Stimulated activated naive CD4-positive, alpha-beta T cell treated with Interleukin-2 at 50 U/mL for 16 hours (primary cell): ENCODE measurements at places on chromosomes 12 and 14.

DNA sequence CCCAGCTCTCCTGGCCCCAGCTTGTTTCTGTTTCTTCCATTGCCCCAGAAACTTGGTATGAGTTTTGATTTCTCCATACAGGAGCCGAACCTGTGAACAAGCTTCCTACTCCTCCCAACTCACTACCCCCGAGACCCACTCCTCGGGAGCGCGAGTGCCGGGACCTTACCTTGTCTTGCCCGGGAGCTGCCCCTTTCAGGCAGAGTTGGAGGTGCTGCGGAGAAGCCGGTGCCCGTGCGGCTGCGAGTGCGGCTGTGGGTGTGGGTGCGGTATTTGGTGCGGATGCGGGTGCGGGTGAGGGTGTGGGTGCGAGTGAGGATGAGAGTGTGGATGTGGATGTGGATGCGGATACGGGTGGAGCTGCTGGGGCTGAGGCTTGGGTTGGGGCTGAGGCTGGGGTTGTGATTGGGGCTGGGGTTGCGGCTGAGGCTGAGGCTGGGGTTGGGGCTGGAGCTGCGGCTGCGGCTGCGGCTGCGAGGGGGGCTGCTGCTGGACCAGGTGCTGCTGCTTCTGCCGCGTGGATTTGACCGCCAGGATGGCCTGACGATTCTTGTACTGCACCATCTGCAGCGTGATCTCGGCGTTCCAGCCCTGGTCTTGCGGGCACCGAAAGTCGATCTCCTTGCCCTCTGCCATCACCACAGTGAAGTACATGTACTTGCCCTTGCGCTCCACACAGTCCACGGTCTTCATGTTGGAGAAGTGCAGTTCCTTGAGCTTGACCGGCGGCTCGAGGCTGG is 1.1 kb downstream of the PHLDA1 start:
- peak; percentile 57 for DNase-seq

DNA sequence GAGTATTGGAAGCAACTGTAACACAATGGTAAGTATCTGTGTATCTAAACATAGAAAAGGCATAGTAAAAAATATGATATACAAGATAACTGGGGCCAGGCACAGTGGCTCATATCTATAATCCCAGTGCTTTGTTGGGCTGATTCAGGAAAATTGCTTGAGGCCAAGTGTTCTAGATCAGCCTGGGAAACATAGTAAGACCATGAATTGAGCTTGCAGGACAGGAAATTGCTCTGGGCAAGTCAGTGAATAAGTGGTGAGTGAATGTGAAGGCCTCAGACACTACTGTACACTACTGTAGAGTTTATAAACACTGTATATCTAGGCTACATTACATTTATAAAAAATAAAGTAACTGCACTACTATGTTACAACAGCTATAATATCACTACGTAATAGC is 75.2 kb downstream of the GPR135 start:
- DNase-seq: no peak

- no peak for DNase-seq
Observed at GRCh38 chr12:90947869-90948268, 7.1 kb downstream of the CCER1 start.

GRCh38 chr14:68548194-68549076 is 244.4 kb downstream of the ZFP36L1 start:
- no peak for DNase-seq

DNA sequence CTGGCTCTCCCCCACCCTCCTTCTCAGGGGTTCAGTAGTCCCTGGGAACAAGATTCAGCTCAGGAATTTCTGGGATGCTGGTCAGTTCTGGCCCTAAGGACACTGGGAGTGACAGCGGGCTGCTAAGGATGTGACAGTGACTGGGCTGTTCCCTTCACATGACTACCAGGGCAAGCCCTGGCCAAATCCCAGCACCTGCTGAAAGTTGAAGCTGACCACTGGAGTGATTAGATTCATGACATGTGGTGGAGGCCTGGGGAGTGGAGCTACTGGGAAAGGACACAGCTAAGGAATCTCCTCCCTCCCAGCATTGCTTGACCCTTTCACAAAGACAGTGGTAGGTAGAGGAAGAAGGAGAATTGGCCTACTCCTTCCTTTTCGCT is 204.9 kb downstream of the DAD1 start:
- DNase-seq: no peak

DNA sequence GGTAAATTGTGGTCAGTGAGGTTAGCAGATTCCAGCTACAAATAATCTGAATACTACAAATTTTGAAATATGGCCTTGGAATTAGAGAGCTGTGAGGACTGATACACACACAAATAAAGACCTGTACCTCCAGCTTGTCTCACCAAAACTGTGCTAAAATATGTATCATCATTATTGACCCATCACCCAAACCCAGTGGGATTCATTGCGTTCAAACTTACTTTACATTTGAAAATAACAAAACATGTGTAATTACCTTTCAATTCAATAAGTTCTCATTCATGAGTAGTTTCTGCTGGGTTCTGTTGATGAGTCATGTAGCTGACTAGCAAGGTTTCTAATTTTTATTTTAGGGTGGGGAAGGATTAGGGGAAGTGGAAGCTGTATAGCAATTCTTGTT is 170.9 kb downstream of the MSRB3 start:
- DNase-seq: no peak

DNA sequence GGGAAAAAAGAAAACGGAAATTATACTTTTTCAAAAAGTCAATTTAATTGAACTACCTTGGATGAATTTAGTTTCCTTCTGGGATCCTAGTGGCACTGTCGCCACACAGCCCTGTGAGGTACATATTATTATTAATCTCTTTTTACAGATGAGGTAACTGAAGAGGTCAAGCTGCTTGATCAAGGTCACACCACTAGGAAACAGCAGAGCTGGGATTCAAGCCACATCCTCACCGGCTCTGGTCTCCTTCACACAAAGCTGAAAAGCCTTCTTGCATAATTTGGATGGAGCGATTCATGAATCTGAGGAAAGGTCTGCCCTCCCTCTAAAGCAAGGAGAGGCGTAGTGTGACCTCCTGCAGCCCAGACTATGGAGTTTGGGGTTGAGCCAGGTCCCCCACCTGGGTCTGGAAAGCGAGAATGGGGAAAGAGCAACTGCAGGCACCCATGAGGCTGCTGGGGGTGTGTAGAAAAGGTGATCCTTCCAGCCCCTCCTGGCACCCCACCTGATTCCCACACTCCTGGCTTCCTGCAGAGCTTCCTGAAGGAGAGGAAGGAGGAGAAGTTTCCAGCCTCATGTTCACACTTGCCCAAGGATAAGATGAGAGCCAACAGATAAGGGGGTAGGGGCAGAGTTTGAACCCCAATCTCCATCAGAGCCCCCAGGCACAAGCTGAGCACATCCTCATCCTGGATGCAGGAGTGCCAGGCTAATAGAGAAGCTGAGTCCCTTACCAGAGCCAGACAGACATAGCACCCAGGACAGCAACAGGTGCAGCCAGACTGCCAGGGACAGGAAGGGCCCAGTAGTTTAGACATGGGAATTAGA is 3.9 kb upstream of the KRT79 start:
- DNase-seq: no peak

- DNase-seq: no peak
Observed at GRCh38 chr14:54329082-54329695, 67.6 kb upstream of the CDKN3 start.

- DNase-seq: no peak
Observed at GRCh38 chr14:43872222-43872621, 634.9 kb downstream of the FSCB start.

- DNase-seq: no peak
Observed at GRCh38 chr12:13390918-13391317, 194.4 kb downstream of the EMP1 start.

DNA sequence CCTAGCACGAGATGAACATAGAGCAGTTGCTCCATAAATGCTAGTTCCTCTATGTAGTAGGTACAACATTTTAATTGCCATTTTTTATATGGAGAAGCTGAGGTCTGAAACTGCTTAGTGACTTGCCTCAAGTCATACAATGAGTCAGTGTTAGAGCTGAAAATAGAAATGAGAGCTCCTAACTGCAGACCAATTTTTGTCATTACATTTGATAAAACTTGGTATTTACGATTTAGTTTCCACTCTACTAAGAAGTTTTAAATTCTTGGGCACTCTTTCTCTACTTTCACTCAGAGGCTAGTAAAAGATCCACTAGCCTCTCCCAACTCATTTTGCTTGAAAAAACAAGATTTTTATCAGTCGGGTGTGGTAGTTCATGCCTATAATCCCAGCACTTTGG is 8.1 kb upstream of the TMED10 start:
- DNase-seq: no peak

GRCh38 chr12:131716282-131716681 is 5.4 kb downstream of the SFSWAP start:
- DNase-seq: no peak

DNA sequence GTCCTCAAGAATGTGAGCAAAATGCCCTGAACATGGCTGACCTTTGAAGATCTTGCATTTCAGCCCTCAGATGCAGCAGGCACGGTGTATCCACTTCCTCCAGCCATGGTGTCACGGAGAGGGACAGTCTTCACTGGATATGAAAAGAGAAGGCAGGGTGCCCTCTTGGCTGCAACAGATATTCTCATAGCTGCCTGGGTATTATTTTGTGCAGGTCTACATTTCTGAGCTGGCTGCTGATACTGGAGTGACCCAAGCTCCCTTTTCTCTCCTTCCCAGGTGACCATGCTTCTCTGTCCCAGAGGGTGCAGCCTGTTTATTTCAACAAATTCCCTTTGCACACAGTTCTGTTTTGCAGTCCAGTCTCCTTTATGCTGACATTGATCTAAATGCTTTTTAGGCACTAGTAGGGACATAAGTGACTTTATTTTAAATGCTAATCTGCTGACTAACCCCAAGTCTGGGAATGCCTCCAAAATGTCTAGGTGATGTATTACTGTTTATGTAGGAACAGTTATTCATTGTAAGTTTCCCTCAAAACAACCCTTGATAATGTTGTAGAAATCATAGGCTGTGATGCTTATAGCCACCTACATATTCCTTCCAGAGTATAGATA is 17.4 kb upstream of the PYGL start:
- DNase-seq: no peak

DNA sequence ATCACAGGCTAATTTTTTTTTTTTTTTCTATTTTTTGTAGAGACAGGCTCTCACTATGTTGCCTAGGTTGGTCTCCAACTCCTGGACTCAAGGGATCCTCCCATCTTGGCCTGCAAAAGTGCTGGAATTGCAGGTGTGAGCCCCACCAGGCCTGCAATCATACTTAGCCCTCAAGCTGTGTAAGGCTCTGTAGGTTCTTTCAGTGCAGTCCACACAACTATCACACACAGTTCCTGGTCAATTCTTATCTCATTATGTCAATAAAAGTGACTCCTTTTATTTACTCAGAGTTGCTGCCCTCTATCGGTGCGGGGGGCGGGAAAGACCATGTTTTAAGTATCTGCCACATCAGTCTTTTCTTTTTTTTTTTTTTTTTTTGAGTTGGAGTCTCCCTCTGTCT is 29.0 kb downstream of the SLC2A3 start:
- no peak for DNase-seq
